ENCODE measurements at places on chromosomes 4 and X.
A peak's percentile ranks its signal among the peaks of the same experiment; 100 is the strongest.

DNA sequence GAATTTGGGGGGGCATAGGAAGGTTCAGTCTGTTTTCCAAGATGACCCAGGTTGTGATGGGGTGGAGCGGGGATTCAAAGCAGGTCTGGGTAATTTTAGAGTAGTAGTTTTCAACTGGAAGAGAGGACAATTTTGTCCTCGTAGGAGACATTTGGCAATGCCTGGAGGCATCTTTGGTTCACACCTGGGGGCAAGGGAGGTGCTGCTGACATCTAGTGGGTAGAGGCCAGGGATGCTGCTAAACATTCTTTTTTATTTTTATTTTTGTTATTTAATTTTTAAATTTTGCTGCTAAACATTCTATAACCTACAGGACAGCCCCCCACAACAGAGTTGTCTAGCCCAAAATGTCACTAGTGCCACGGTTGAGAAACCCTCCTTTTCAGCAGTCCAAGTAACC lies 1.9 kb downstream of the RAB9A start:
- peaks cover 21% of the 10 kb centered on the region for H3K36me3 ChIP-seq
- H3K4me1 ChIP-seq, result peaks cover 79% of the 10 kb centered on the region
- peak overlapping the region; percentile 91 for H3K4me3 ChIP-seq
- H3K27me3 ChIP-seq, result no peaks in the 10 kb centered on the region
- no peak for DNase-seq
- H3K27ac ChIP-seq, result peak overlapping the region; percentile 97

DNA sequence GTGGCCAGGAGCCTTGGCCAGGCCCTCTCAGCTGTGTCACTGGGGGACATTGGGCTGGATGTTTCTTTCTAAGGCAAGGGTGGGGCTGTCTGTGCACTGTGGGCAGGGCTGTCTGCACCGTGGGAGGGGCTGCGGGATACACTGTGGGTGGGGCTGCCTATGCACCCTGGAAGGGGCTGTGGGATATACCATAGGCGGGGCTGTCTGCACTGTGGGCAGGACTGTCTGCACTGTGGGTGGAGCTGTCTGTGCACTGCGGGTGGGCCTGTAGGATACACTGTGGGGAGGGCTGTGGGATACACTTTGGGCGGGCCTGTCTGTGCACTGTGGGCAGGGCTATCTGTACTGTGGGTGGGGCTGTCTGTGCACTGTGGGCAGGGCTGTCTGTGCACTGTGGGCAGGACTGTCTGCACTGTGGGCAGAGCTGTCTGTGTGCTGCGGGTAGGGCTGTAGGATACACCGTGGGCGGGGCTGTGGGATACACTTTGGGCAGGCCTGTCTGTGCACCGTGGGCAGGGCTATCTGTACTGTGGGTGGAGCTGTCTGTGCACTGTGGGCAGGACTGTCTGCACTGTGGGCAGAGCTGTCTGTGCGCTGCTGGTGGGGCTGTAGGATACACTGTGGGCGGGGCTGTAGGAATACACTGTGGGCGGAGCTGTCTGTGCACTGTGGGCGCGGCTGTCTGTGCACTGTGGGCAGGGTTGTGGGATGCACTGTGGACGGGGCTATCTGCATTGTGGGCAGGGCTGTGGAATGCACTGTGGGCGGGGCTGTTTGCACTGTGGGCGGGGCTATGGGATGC lies 31.1 kb downstream of the ACOX3 start:
- peaks cover 17% of the 10 kb centered on the region for H3K4me1 ChIP-seq
- H3K36me3 ChIP-seq, result peaks cover 20% of the 10 kb centered on the region
- H3K27ac ChIP-seq, result no peak overlapping the region
- H3K27me3 ChIP-seq, result no peaks in the 10 kb centered on the region
- DNase-seq, result peak; percentile 29

DNA sequence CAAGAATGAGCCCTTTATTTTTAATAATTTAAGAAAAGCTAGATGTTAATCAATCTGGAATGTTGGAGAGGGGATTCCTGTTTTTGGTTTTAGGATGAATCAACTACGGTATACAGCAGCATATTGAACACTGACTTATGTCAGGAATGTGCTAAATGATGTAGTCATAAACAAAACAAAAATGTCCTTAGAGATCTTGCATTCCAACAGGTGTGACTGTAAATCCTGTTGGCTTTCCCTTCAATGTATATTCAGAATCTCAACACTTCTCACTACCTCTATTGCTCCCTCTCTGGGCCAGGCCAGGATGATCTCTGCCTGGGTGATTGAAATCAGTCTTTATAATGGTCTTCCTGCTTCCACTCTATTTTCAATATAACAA lies 37.8 kb upstream of the BDH2 start:
- no peak overlapping the region for H3K27ac ChIP-seq
- DNase-seq, result no peak
- H3K4me1 ChIP-seq, result peaks cover 4% of the 10 kb centered on the region
- H3K36me3 ChIP-seq, result peaks cover 36% of the 10 kb centered on the region
- no peak overlapping the region for H3K4me3 ChIP-seq

GRCh38 chrX:123756320-123756719 lies 23.5 kb upstream of the THOC2 start:
- H3K27ac ChIP-seq, result no peak overlapping the region
- H3K27me3 ChIP-seq, result peaks cover 3% of the 10 kb centered on the region
- H3K4me1 ChIP-seq, result no peaks in the 10 kb centered on the region
- H3K4me3 ChIP-seq, result no peak overlapping the region

DNA sequence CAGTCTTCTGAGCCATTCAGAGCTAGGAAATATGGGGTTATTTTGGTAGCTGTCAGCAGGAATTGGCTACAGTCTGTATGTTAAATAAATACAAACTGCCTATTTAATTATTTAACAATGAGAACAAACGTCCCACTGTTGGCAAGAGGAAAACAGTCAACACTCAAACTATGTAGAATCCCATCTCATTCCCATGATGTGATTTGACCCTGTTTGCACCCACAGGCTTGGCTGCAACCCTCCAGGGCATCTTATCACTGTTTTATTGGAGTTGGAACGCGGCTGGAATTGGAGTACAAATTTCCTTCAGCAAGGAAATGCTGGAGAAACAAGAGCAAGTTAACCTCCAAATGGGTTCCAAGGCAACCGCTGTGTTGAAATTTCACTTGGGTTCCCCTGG lies 124.0 kb downstream of the KIT start:
- no peak overlapping the region for H3K27ac ChIP-seq
- peaks cover 5% of the 10 kb centered on the region for H3K4me1 ChIP-seq
- DNase-seq, result no peak
- H3K36me3 ChIP-seq, result no peaks in the 10 kb centered on the region

GRCh38 chr4:168853770-168854169 lies 156.3 kb downstream of the CBR4 start:
- no peak for DNase-seq
- peaks cover 8% of the 10 kb centered on the region for H3K27me3 ChIP-seq
- no peaks in the 10 kb centered on the region for H3K36me3 ChIP-seq
- H3K27ac ChIP-seq, result no peak overlapping the region

Data from activated naive CD8-positive, alpha-beta T cell treated with anti-CD3 and anti-CD28 coated beads, Interleukin-2, amount 50 U/mL, for 24 hours (primary cell).